ENCODE measurements at places on chromosomes 4 and X. TPM values are rescaled to one million over a fixed set of nuclear protein-coding genes. Genes with fewer than 3 reads are reported as not detected.

Gene CXCL11
- 9.8 TPM for total RNA-seq

Gene IGSF1
- total RNA-seq: 1.4 TPM

Gene LRAT
- 0.03 TPM for total RNA-seq

Gene ENPEP
- total RNA-seq: 0.34 TPM

- DNase-seq: no peak
These were observed 30.3 kb downstream of the STPG2 start for GRCh38 chr4:98113012-98113411.

DNA sequence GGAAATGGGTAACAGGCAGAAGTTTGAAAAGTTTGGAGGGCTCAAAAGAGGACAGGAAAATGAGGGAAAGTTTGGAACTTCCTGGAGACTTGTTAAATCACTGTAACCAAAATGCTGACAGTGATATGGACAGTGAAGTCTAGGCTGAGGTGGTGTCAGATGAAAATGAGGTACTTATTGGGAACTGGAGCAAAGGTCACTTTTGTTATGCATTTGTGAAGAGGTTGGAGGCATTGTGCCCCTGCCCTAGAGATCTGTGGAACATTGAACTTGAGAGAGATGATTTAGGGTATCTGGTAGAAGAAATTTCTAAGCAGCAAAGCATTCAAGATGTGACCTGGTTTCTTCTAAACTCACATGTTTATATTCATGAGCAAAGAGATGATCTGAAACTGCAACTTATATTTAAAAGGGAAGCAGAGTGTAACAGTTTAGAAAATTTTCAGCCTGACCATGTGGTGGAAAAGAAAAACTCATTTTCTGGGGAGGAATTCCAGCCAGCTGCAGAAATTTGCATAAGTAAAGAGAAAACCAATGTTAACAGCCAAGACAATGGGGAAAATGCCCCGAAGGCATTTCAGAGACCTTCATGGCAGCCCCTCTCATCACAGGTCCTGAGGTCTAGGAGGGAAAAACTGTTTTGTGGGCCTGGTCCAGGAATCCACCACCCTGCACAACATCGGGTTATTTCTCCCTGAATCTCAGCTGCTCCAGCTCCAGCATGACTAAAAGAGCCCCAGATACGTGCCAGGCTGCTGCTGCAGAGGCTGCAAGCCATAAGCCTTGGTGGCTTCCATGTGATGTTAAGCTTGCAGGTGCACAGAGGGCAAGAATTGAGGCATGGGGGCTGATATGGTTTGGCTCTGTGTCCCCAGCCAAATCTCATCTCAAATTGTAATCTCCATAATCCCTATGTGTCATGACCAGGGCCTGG lies 632.5 kb upstream of the GNPDA2 start:
- no peak for DNase-seq

GRCh38 chr4:158861766-158862165 lies 92.9 kb downstream of the FNIP2 start:
- no peak for DNase-seq

GRCh38 chrX:18619288-18619687 lies 52.6 kb downstream of the RS1 start:
- no peak for DNase-seq

DNA sequence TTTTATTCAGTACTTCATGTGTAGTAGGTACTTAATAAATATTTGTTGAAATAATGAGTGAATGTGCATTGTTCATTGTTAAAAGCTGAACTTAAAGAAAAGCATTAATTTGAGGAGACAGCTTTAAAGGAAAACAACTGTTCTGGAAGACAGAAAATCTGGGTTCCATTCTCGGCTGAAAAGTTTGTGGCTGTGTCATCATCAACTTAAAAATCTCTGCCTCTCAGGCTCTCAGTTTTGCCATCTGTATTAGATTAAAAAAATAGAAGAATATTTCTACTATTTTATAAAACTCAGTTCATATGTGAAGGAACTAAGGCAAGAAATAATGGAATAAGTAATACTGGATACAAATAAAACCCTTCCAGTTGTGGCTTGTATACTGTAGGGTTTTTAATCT lies 62.5 kb downstream of the FSTL5 start:
- DNase-seq: no peak

DNA sequence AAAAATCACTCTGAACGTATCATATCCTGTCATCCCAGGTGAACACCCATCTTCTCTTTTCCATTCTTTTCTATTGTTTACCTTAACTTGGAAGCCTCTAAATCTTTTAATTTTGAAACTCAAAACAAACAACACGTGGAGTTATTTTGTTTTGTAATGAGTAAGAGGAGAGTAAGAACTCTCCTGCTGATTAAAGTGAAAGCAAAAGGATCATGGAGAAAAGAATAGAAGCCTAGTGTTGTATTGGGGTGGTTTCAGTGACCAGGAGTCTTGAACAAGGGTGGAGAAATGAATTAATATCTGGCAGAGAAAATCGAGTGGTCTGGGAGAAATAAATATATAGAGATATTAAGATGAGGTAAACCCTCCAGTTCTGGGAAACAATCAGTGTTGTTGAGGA lies 237.4 kb upstream of the UGT8 start:
- no peak for DNase-seq

All from Daoy (cell line).